ENCODE measurements at places on chromosomes 1 and 21.

DNA sequence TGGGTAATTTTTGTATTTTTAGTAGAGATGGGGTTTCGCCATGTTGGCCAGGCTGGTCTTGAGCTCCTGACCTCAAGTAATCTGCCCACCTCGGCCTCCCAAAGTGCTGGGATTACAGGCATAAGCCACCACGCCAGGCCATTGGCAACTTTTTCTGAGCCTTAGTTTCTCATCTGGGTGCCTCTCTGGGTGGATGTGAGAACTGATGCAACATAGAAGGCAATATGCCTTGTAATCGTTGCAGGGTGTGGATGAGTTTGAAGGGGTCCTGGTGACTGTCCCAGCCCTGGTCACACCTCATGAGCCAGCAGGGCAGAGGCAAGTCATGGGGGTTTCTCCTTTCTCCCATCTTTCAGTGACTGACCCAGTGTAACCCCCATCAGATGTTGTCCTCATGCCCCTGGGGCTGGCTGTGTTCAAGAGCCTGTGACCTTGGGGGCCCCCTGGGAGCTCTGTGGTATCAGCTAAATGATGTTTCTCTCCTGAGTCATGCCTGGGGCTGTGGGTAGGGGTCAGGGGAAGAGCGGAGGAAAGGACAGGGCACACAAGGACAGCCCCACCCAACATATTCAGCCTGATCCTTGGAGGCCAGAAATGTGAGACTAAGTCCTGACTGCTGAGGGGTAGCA lies 3.6 kb downstream of the COL9A2 start:
- DNase-seq: no peak

DNA sequence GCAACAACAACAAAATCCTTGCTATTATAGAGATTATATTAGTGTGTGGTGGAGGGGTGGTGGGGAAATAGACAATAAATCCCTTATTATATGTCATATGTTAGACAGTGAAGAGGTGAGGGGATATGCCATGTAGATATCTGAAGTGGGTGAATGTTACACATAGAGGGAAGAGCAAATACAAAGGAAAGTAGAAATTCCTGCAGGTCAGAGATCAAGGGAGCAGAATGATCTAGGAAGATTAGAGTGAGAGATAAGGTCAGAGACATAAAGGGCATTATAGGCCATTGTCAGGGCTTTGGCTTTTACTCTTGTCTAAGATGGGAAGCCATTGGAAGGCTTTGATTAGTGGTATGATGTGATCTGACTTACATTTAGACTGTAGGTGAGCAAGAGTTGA lies 38.5 kb downstream of the PRKAA2 start:
- no peak for DNase-seq

DNA sequence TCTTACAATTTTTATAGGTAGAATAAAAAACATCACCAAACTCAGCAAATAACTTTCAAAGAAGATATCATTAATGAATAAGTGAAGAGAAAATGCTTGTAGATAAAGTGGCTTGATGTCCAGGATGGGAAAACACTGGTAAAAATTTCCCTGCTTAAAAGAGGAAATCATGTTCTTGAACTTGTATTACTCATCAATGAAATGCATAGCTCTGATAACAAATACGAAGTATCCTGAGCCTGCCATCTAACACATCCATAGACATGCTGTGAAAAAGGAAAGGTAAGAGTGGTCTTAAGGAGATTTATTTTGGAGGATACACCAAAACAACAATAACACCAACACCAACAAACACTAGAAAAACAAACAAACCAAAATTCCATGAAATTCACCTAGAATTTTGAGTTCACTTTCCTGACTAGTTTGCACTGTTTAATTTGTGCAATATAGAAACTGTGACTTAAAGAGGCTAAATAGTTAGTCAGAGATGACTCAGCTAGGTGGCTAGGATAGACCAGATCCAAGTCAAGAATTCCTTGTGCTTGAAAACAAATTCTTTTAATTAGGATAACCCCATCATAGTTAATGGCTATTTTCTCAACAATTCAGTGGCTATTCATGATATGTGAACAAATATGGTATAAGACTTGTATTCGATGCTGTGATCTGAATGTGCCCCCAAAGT lies 179.8 kb upstream of the KCNK2 start:
- DNase-seq: no peak

DNA sequence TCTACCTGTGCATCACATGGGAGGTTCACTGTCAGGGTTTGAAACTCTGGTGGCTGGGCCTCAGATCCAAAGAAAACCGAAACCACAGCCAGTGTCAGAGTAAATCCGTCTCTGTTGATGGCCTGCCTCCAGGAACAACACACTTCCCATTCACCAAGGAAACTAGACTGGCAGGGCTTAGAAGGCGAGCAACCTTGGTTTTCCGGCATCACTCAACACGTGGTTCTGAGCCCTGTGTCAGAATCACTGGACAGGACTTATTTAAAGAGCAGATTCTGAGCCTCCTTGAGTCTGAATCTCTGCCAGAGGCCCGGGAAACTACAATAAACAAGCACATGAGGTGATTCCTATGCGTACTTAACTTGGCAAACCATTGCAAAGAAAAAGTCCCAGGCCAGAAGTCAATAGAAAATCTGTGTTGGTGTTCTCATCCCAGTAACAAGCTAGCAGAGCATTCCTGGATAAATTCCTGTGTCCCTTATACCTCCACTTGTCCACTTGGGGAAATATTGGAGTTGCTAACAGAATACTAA lies 70.0 kb downstream of the KCTD3 start:
- DNase-seq: no peak

- no peak for DNase-seq
Measured at GRCh38 chr1:245888809-245889208, 618.3 kb downstream of the SMYD3 start.

DNA sequence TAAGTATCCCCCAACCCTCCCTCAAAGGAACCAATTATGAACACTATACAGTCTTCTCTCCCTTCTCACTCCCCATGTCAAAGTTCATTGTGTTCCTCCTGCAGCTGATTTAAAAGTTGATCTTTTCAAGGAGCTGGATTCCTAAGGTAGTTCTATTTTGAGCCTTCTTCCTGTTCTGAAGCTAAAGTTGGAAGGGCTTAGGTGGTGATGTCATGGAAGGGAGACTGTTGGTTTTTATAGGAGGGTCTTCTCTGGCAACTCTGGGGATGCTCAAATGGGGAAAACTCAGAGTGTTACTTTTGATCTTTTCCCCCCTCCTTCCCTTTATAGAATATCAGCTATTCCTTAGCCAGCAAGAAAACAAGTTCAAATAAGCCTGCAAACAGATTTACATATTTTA lies 83.0 kb upstream of the AK4 start:
- DNase-seq: no peak

- no peak for DNase-seq
Measured at GRCh38 chr1:185853739-185854138, 119.5 kb downstream of the HMCN1 start.

GRCh38 chr1:222618001-222618879 lies at the start of gene MIA3:
Gene MIA3, plus strand, starts transcription at chr1:222618097. Its CDS starts 14 bp downstream, at chr1:222618111.
- peak; percentile 83 for DNase-seq

DNA sequence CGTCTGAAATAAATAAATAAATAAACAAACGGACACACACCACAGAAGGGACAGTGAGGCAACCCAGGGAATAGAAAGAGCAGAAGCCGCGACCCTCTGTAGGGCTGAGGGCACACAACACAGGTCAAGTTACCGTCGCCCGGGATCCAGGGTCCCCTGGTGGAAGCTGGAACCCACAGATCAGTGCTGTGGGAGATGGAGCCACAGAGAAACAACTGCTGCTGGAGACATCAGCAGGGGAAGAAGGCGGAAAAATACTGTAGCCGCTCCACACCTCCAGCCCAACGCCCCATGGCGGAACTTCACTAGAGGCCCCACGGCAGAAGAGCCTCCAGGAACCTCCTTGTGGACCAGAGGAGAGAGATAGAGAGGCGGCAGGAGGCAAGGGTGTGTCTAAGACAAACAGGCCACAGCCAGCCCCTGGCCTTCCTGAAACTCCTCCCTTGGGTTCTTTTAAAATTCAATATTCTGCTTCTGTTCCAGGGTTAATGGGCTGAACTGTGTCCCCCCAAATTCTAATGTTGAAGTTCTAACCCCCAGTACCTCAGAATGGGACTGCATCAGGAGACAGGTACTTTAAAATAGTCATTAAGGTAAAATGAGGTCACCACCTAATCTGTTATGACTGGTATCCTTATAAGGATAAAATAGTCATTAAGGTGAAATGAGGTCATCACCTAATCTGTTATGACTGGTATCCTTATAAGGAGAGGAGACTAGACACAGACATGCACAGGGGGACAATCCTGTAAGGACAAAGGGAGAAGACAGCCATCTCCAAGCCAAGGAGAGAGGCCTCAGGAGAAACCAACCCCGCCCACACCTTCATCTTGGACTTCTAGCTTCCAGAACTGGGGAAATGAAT lies 7.7 kb upstream of the HLCS start:
- DNase-seq: no peak

DNA sequence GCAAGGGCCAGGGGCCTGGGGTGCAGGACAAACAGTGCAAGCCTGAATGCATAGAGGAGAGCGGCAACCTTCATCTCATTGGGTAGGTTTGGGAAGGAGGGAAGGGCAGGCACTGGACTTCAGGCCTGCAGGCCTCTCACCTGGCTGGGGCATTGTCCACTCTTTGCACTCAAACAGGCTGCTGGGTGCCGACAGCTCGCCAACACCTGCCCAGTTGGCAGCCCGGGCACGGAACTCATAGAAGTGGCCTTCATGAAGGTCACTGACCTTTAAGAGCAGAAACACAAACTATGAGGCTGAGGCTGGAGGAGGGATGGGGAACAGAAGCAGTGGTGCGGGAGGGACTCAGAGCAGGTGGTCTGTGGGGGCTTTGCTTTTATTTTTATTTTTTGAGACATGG lies 30.7 kb downstream of the MYOM3 start:
- DNase-seq: no peak

DNA sequence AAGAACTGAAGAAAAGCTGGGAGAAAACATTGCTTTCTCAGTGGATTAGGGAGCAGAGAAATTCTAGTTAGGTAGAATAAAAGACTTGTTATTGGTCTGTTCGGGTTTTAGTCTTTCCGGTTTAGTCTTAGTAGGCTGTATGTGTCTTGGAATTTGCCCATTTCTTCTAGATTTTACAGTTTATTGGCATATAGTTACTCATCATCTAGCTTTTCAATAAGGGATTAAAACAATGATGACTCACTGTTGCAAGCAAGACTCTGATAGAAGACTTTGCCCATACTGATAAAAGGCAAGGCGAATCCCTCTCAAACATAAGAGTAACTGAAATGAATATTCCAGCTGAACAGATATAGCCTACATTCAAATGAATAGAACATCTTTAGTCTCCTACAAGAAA lies 62.3 kb downstream of the GPR137B start:
- no peak for DNase-seq

- DNase-seq: no peak
Measured at GRCh38 chr1:25624156-25624555, 7.6 kb downstream of the MAN1C1 start.

GRCh38 chr1:44292651-44293050 lies 62.4 kb downstream of the ERI3 start:
- DNase-seq: no peak

DNA sequence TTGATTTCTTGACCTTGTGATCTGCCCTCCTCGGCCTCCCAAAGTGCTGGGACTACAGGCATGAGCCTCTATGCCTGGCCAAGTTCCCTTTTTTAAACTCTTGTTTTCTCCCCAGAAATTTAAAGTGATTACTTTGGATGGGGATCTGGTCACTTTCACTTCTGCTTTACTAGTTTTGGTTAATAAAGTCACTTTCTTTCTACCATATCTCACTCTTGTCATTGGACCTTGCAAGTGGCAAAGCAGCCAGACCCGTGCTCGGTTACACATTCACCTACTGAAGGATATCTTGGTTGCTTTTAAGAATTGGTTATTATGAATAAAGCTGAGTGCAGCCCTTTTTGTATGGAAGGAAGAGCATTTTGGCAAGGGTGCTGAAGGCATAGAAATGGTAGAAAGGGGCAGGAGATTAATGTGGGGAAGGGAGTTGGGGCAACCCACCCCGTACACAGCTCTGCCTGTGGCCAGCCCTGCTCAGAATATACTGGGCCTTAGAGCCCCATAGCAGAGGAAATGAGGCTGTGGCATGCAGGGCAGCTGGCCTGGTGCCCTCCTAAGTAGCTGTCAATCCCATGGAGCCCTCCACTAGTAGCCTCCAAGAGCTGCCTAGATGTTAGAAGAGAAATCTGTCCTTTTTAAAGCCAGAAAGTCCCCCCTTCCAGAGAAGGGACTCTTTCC lies 40.7 kb downstream of the CD2 start:
- DNase-seq: no peak

DNA sequence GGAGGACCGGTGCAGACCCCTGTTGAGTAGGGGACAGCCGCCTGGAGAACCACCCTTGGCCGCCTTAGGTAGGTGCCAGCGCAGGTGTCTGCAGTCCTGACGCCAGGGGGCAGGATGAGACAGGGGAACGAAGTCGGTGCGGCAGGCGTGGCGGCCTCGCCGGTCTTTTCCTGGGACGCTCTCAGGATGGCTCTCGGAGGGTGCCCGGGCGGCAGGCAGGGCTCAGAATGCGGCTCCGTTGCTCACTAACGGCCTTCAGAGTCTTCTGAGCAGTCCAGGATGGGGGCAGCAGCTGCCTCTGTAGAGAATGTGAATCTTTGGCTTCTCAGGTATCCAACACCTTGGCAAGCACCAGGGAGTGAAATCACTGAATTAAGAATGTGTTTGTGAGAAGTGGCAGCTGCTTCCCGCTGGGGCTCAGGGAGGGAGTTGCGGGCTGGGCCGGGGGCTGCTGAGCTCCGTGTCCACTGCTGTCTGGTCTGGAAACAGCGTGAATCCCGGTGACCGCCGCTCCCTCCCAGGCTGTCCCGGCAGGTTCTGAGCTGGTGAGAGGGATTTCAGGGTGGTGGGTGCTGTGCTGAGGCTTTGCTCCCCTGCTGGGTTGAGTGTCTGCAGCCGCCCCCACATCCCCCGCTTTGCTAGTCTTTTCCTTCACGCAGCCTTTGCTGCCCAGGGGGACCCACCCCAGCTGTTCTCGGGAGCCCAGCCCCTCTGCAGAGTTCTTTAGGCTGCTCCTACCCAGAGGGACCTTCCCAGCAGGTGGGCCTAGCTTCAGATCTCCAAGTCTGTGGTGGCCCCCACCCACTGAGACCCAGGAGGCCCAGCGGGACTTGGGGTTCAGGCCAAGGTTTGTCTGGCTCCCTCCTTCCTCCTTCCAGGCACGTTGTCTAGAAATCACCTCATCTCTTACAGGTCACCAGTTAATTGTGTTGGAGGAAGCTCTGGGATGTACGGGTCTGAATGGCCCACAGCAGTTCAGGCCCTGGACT lies 11.1 kb upstream of the C1orf174 start:
- DNase-seq: peak; percentile 83
